ENCODE measurements at places on chromosomes 6 and 20.

GRCh38 chr20:47982574-47983360 lies 197.5 kb upstream of the SULF2 start:
- no peak for DNase-seq

- DNase-seq = no peak
These were observed 129.4 kb upstream of the NAA20 start for GRCh38 chr20:19887556-19888268.

DNA sequence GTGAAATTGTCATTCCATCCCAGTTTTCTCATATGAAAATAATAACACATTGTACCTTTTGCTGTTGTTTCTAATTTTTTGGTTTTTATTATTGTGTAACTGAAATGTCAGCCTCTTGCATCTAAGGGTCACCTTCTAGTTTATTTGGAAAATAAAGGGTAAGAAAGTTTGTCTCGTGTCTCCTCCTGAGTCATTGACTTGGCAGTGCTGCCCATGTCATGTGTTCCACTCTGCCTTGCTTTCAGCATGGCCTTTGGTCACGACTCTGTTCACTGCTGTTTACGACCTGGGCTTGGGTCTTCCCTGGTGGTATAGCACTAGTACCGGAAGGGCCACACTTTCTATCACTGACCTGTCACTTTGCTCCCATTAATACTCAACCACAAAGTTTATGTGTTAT lies 171.4 kb upstream of the RSPO3 start:
- DNase-seq = no peak

GRCh38 chr6:143335865-143336264 lies 114.6 kb downstream of the ADAT2 start:
- no peak for DNase-seq

GRCh38 chr20:1489764-1490436 lies 1.3 kb downstream of the SIRPB2 start:
- no peak for DNase-seq

GRCh38 chr6:15501826-15502445 lies 160.9 kb downstream of the DTNBP1 start:
- DNase-seq = no peak

DNA sequence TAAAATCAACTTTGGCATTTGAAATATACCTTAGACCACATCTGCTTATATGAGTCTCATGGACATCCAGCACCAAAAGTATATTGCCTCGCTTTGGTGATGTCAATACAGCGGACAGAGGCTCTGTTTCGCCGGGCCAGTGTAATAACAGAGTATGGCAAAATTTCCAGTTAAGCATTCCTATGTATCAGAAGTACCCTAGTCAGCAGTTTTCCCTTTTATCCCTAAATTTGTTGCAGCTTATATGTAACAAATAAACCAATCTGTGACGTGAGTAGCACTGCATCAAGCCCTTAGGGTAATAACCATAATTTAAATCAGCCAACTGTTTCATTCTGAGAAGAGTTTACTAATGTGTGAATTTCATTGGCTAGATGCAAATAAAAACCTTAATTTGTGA lies 585.5 kb upstream of the ADGRB3 start:
- DNase-seq = no peak

- no peak for DNase-seq
These were observed 2.2 kb downstream of the ZNF512B start for GRCh38 chr20:63967330-63968135.

DNA sequence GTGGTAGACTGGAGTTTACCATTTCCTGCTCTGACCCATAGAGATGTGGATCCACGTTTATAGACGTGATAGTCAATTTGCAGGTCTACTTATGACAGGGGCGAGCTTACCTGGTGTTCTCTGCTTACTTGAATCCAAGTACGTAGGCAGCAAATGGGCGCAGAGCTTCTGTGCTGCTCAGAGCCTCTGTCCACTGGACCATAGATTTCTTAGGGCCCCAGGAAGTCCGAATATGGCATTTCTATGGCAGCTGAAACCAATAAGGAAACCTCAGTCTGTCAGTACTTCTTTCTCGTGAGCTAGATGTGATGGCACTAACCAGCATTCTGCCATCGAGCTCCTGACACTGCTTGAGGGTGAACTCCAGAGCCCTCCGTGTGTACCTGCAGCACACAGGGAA lies 19.5 kb upstream of the NPEPL1 start:
- DNase-seq = no peak

- no peak for DNase-seq
These were observed at the start of gene KCNG1 for GRCh38 chr20:51022803-51023616. Gene KCNG1 (minus strand): TSS chr20:51023107. CDS start chr20:51010338, 12,769 bp downstream.

DNA sequence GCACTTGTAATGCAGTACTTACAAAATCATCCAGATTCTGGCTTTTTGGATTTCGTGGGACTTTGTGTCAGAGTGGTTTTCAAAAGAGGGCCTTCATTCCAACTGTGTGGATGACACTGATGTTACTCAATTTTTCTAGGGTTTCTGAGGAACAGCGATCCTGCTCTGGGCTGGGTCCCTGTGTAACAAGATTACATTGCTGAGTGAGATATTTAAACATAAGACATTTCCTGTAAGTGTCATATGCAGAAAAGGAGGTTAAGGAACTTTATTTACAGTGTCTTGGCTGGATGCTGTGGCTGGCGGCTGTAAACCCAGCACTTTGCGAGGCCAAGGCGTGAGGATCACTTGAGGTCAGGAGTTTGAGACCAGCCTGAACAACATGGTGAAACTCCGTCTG lies 6.7 kb downstream of the ZFAND3 start:
- no peak for DNase-seq

DNA sequence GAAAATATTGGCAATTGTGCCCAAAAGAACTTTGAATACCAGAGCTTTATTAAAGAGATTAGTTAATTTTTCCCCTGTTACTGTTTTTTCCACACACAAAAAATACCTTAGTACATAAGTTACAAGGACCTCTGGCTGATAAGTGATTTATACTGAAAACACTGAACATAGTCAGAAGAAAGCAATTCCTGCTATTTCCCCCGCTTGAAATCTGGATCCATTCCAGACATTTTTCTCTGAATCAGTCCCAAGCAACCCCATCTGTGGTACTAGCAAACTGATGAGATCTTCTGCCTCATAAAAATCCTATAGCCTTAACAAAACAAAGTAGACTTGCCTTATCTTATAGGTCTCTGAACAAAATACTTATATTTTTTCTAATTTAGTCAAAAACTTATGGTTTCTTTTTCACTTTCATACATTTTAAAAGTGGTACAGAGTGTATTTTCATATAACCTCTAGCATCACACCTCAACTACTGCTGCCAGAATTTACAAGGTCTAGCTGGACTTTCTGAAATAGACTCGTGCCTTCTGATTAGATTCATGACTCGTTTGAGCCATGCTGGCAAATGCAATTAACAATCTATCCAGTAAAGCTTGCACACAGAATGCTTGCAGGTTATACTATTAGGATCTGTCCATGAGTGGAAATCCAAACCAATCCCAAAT lies 111.9 kb downstream of the TBX18 start:
- DNase-seq = no peak

DNA sequence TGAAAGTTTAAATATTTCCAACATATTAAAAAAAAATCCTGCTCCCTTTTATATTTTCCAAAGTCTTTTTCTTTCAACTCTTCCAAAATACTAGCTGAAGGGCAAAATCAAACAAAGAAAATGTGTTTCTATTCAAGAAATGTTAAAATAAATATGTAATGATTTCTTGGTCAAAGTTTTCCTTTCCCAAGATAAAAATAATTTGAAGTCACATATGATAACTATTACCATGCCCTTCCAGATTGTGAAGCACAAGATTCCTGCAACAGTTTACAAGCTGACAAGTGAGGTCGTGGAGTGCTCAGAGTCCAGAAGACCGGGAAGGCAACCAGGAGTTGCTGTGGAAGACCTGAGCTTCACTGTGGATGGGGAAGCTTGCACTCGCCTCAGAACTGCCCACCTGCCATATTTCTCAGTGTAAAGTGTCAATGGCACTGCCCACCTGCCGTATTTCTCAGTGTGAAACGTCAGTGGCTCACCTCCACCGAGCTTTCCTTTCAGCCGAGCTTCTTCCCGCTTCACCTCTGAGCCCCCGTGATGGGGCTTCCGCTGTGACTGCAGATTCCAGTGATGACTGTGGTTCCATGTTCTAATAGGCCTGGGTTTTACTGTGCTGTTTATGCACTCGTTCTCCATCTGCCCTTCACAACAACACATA lies 160.5 kb downstream of the THBS2 start:
- no peak for DNase-seq

DNA sequence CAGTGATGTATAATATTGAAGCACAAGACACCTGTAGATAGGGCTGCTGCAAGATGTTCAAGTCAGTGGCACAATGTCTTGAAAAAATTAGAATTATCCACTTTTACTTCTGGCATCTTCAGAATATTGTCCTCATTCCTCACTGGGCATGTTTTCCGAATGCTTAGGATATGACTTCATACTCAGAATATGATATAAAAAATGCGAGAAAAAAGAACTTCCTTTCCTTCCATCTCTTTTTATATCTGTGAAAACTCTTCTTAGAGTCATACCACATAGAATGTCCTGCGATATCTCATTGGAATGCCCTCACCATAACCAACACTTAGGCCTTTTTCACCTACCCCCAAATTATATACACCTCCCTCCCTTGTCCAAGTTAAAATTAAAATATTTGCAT lies 4.6 kb downstream of the MAS1L start:
- DNase-seq = no peak

DNA sequence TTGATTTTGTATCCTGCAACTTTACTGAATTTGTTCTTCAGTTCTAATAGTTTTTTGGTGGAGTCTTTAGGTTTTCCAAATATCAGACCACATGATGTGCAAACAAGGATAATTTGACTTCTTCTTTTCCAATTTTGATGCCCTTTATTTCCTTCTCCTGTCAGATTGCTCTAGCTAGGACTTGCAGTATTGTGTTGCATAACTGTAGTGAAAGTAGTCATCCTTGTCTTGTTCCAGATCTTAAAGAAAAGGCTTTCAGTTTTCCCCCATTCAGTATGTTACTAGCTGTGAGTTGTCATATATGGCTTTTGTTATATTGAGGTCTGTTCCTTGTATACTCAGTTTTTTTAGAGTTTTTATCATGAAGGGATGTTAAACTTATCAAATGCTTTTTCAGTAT lies 4.6 kb downstream of the MICB start:
- no peak for DNase-seq

DNA sequence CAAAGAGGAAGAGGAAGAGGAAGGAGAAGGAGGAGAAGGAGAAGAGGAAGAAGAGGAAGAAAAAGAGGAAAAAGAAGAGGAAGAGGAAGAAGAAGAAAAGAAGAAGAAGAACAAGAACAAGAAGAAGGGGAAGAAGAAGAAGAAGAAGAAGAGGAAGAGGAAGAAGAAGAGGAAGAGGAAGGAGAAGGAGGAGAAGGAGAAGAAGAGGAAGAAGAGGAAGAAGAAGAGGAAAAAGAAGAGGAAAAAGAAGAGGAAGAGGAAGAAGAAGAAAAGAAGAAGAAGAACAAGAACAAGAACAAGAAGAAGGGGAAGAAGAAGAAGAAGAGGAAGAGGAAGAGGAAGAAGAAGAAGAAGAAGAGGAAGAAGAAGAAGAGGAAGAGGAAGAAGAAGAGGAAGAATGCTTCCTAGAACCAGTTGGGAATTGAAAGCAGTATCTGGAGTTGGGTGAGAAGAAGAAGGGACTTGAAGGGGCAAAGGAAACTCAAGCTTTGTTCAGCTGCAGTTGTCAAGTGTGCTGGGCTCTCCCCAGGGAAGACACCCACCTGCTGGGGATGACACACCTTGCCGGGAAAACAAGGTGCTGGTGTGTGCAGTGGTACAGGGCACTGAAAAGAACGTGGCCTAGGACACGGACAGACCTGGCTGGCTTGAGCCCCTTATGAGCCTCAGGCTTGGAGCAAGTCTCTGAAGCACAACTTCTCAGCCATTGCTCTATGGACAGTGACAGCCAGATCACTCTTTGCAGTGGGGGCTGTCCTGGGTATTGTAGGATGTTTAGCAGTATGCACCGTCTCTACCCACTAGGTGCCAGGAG lies 30.1 kb upstream of the ARFGEF2 start:
- no peak for DNase-seq

GRCh38 chr20:52076164-52076563 lies 115.4 kb downstream of the ZFP64 start:
- no peak for DNase-seq

- no peak for DNase-seq
These were observed 50.3 kb upstream of the CDKAL1 start for GRCh38 chr6:20483887-20484497.

DNA sequence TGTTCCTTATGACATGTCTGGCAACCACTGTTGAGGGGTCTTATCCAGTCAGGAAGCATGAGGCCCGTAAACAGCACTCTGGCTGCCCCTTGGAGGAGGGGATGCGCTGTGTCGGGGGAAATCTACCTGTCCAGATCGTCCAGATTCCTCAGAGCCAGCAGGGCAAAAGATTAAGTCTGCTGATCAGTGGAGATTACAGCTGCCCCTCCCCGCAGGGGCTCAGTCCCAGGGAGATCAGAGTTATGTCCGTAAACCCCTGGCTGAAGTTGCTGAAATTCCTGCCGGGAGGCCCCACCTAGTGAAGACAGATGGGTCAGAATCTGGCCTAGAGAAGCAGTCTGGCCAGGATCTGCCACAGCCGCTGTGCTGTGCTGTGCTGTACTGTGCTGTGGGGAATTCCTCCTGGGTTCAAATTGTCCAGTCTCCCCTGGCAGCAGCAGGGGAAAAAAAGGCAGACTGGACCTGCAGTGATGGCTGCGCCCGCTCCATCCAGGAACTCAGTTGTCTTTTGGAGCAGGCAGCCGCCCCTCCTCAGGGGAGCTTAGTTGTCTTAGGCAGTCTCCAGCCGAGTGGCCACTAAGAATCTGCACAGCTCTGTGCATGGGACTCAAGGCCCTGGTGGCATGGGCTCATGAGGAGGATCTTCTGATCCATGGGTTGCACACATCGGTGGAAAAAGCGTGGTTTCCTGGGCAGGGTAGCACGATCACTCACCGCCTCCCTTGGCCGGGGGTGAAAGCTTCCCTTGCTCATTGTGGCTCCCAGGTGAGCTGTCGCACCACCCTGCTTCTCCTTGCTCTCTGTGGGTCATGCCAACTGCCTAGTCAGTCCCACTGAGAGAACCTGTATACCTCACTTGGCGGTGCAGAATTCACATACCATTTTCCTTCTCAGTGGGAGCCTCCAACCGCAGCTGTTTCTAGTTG lies 1368.8 kb upstream of the ADGRB3 start:
- no peak for DNase-seq

DNA sequence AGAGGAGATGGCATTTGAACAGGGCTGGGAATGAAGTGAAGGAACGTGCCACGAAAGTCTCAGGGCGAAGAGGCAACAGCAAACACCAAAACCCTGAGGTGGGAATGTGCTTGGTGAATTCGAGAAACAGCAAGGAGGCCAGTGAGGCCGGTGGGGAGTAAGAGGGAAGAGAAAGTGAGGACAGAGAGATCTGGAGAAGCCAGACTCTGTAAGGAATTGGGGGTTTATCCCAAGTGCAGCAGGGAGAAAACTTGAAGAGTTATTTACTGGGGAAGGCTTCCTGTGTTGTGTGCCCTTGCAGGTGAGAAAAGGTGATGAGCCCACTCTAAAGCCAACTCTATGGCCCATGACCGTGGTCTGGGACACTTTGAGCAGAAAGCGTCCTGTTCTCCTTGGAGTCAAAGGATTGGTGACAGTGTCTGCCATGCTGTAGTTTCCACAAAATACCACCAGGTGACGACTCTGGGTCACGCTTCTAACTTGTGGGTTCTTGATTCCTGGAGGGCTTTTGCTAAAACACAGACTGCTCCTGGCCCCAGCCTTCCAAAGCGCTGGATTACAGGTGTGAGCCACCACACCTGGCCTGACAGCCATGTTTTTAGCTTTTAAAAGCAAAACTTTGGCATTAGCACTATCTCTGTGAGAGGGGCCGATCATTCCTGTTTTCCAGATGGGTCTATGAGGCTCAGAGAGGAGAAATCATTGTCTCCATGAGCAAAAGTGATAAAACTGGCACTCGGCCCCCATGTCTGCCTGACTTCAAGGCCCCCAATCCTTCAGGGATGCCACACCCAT lies 18.0 kb upstream of the CSNK2A1 start:
- DNase-seq = no peak
